Gastrocnemius medialis (tissue), 4 donors: ENCODE measurements at places on chromosomes 11 and 22. TPM values are rescaled to one million over a fixed set of nuclear protein-coding genes. Genes with fewer than 3 reads are reported as not detected.

GRCh38 chr11:61377461-61378160, 14.8 kb upstream of the TMEM216 start:
- no peak overlapping the region for H3K27ac ChIP-seq
- DNase-seq = no peak
- H3K4me1 ChIP-seq = peaks cover 15% of the 10 kb centered on the region

DNA sequence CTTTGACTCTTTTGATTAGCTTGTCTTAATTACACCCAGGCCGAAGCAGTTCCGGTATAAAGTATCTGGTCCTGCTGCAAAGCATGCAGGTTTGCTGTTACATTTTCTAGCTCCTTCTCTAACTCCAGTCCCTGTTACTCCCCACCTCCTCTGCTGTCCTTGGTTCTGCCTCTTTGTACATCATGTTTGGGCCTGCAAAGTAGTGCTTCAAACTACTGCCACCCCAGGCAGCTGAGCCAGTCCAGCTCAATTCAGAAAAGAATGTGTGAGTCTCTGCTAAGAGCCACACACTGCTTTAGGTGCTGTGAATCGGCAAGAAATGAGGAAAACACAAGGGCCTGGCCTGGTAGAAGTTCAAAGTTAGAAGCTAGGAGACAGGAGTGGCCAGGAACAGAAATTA, 136.0 kb downstream of the SERGEF start:
- no peak overlapping the region for H3K27ac ChIP-seq
- no peaks in the 10 kb centered on the region for H3K27me3 ChIP-seq
- H3K4me3 ChIP-seq = no peak overlapping the region
- no peak for DNase-seq
- H3K36me3 ChIP-seq = no peaks in the 10 kb centered on the region
- no peaks in the 10 kb centered on the region for H3K4me1 ChIP-seq

Gene ARHGEF17
- 16.6 TPM for total RNA-seq

GRCh38 chr11:126800009-126800408, 200.6 kb downstream of the KIRREL3 start:
- H3K4me3 ChIP-seq = no peak overlapping the region
- DNase-seq = no peak
- H3K27me3 ChIP-seq = no peaks in the 10 kb centered on the region

- H3K4me3 ChIP-seq = no peak overlapping the region
- no peak overlapping the region for H3K27ac ChIP-seq
- no peaks in the 10 kb centered on the region for H3K4me1 ChIP-seq
- no peak for DNase-seq
- H3K36me3 ChIP-seq = no peaks in the 10 kb centered on the region
- H3K27me3 ChIP-seq = no peaks in the 10 kb centered on the region
Observed at GRCh38 chr11:111359223-111360149, 19.6 kb downstream of the POU2AF1 start.

DNA sequence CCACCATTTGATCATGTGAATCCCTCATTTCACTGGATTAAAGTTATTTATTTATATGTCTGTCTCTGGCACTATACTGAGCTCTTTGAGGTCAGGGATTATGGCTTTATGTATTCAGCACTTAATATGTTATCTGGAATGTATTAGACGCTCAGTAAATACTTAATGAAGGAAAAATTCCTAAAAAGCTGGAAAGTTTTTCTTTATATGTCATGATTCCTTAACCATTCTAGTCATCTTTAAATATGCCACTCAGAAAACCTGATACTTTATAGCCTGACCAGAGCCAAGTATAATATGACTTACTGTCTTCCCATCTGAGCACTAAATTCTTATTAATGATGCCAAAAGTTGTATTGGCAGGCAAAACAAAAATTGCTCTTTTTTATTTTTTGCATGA, 27.1 kb downstream of the RNF169 start:
- no peaks in the 10 kb centered on the region for H3K36me3 ChIP-seq
- DNase-seq = no peak
- H3K4me3 ChIP-seq = no peak overlapping the region
- no peaks in the 10 kb centered on the region for H3K27me3 ChIP-seq

Gene KRTAP5-2
- total RNA-seq = not detected

Gene LUZP2
- total RNA-seq = not detected

DNA sequence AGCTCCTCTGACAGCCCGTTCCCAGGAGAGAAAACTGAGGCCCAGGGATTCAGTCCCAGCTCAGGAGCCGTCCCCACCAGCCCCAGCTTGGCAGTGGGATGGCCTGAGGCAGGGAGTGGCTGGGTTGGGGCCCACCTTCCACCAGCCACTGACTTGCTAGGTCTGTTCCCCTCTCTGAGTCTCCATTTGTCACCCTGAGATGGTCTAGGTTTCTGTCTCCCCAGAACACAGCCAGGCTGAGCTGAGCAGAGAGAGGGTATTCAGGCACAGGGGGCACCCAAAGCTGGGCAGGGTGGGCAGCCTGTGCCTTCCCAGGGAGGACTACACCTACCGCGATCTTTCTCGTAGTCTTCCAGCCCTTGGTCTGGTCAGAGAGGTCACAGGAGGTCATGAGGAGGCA, 95.7 kb downstream of the PDE2A start:
- no peaks in the 10 kb centered on the region for H3K27me3 ChIP-seq
- no peak overlapping the region for H3K4me3 ChIP-seq
- peaks cover 14% of the 10 kb centered on the region for H3K36me3 ChIP-seq
- no peaks in the 10 kb centered on the region for H3K4me1 ChIP-seq
- no peak overlapping the region for H3K27ac ChIP-seq
- DNase-seq = no peak
